Left forelimb (tissue), 1 donor: ENCODE measurements at places on chromosomes 12 and 14.
A peak's percentile ranks its signal among the peaks of the same experiment; 100 is the strongest.

- DNase-seq: no peak
These were observed at the start of gene RNASE1 for GRCh38 chr14:20802341-20803084. Gene RNASE1 (minus strand): TSS chr14:20802844. CDS start chr14:20802068, 776 bp downstream.

DNA sequence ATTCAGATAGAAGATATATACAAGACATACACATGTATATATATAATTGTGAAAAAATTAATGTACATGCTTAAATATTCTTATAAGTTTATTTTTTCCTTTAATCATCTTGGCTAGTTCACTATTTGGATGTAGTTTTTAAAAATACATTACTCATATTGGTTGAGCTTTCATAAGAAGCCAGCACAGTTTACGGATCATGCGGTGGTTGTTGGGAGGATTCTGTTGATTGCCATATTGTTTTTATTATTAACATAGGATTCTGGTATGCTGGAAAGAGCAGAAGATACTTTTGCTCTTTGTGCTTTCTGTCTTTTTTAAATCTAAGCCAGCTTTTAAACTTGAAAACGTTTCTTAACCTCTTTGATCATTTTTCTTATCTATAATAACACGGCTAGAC, 163.4 kb downstream of the OTOGL start:
- DNase-seq: no peak

DNA sequence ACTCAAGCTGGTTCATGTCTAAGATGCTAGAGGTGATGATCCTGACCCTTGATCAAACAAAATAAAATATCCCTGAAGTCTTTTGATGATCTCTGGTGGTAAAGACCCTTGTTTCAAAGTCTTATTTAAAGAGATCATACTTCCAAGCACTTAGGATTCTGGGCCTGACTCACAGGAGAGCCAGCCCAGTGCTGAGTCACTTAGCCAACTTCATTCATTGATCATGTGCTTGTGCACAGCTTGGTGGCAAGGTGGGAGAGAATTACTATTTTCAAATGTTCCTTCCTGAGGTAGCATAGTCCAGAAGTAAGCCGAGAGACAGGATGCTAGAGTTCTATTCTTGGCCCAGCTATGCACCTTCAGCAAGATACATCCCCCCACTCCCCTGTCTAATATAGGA, 40.6 kb downstream of the SCN8A start:
- DNase-seq: no peak

DNA sequence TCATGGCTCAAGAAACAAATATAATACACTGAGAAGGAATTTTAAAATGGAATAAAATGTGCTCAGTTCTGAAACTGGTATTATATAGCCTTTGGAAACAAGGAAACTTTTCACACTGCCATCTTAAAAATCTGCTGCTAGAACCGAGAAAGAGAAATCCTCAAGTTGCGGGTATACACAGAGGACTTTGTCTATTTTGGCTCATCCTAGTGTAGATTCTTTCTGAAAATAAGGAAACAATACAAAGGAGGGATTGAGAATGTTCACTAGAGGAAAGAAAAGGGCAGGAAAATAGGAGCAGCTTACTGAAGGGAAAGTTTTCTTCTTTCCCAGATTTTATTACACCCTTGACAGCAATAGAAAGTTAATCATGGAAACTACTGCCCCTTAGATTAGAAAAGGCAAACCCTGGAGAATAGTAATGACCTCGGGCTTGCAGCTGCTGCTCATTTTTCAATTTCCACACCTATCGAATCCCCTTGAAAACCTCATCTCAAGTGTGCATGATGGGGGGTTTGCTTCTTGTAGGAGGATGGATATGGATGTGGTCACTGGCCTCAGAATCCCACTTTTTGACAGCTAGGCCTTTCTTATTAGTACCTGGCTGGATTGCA, 104.6 kb downstream of the DAAM1 start:
- no peak for DNase-seq

DNA sequence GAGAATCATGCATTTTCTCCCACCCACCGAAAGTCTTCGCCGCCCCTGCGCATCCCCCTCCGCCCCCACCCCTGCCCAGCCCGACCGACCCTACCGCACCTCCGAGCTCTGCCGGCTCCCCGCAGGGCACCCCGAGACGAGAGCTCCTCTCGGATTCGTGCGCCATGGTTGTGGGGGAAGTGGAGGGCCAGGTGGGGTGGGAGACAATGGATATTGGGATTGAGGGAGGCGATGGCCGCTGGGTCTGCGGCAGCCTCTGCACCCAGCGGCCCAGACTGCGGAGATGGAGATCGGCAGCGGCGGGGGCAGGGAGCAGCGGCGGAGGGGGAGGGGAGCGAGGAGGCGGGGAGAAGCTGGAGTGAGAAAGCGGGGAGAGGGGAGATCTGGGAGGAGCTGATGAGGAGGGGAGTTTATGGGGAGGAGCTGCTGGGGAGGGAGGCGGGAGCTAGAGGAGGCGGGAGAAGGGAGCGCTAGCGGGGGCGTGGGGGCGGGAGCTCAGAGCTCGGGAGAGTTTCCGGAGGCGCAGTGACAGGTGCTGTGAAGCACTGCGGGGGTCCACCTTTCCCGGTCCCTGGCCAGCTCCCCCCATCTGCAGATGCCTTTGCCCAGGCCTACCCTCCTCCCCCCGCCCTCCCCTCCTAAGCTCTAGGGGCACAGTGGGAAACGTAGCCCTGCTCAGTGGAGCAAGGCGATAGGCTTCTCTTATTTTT, at the start of gene SALL2:
Gene SALL2, minus strand, starts transcription at position 385 of the 710 bp plus-strand sequence. Its CDS starts 219 bp downstream, at position 166.
- DNase-seq: peak; percentile 87

GRCh38 chr14:33956640-33957039, 5.8 kb upstream of the EGLN3 start:
- DNase-seq: no peak

DNA sequence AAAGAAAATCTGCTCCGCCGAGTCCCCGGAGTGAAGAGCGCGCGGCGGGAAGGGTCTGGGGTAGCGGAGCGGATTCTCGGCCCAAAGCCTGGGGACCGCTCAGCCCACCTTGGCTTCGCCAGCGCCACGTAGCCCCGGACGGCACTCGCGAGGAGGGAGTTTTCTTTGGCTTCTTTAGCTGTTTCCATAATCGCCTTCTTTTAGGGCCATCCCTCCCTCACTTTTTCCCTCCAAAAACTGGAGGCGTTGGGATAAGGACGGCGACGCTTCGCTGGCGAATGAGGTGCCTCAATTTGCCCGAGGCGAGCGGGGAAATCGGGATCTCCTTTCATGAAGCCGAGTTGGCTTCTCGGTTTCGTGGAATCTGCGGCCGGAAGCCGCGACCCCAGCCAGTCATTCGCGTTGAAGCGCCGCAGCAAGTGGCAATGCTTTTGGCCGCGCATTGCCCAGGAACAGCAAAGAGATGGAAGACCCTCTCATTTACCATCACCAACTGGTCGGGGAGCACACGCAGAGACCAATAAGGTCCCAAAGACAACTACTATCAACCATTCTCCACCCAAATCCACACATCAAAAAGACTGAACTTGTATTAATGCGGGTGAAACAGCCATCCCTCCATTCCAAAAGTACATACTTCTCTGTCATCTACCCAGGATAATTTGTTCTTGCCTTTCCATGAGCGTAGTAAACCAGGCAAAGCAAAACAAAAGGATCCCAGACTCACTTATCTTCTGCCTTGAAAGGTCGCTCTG, 8.4 kb upstream of the SIX1 start:
- no peak for DNase-seq

GRCh38 chr14:54920052-54920451, 17.4 kb upstream of the GCH1 start:
- DNase-seq: no peak

DNA sequence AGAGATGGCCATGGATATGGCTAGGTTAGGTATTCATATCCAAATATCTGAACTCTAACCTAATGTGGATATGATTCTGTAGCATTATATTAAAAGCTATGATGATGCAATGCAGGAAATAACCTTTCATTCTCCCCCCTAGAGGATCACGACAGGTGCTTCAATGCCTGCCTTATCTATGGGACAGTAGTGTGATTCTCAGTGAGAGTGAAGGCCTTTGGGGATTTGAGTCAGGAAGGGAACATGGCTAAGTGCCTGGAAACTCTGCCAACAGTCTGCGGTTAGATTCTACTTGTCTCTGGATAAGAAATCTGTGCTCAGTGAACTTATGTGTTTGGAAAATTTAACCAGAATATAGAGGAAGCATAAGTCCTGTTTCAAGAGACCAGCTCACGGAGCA, 81.8 kb downstream of the SLC38A1 start:
- no peak for DNase-seq

DNA sequence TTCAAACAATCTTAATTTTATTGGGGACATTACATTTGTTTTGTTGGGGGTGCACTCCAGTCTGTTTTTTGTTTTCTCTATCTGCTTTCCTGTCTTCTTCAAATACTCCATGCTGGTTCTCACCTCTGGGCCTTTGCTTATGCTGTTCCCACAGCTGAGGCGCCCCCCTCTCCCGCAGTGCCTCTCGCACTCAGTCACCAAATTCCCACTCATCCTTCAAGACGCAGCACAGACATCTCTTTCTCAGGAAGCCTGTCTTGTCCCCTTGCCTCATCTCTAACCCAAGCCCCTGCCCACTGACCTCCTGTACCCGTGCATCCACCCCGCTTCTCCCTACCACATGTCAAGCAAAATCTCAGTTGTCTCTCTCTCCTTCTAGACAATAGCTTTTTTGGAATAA, 43.7 kb upstream of the PRMT8 start:
- peak; percentile 15 for DNase-seq

GRCh38 chr12:66899588-66899987, 220.7 kb upstream of the GRIP1 start:
- no peak for DNase-seq

GRCh38 chr12:110134691-110135411, 10.7 kb downstream of the IFT81 start:
- no peak for DNase-seq

GRCh38 chr12:113868365-113868764, 97.8 kb downstream of the RBM19 start:
- no peak for DNase-seq

DNA sequence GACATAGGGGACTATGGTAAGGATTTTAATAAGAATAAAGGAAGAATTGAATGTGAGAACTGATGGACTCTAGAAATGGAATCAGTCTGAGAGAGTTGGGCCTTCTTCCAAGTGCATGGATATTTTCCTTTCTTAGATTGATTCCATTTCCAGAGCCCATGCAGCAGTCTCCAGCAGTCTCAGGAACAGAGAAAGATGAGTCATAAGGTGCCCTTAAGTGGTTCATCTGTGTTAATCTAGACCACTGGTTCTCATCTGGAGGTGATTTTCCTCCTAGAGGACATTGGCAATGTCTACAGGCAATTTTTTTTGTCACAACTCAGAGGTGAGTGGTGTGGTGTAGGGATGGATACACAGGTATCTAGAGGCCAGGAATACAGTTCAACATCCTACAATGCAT, 25.9 kb downstream of the TRIM9 start:
- DNase-seq: no peak

- peak; percentile 78 for DNase-seq
These were observed 620 bp downstream of the YBX3 start for GRCh38 chr12:10722502-10722904.

DNA sequence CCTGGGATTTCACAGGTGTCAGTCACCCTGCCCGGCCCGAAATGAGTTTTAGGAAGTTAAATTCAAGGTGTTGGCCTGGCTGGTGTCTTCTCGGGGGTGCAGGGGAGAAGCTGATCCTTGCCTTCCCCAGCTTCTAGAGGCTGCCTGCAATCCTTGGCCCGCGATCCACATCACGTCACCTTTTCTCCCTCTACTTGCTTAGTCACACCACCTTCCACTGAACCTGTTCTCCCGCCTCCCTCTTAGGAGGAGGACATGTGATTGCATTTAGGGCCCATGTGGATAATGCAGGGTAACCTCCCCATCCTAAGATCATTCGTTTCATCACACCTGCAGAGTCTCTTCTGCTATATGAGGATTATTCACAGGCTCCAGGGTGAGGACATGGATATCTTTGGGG, 25.4 kb upstream of the ATXN2 start:
- DNase-seq: no peak

GRCh38 chr14:87894920-87895319, 98.1 kb downstream of the GALC start:
- DNase-seq: no peak

DNA sequence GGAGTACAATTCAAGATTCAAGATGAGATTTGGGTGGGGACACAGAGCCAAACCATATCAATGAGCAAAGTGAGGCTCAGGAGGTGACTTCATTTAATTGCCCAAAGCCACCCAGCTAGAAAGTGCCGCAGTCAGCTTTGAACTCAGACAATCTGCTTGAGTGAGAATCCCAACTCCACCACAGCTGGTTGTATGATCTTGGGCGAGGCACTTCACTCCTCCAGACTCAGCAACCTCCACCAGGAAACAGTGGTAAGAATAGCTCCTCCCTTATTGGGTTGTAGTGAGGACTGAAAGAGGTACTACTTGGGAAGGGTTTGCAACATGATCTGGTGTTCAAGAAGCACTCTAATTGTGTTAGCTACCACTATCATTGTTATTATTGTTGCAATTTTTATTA, 129.2 kb upstream of the RFLNA start:
- DNase-seq: no peak

- no peak for DNase-seq
These were observed 6.6 kb downstream of the RAN start for GRCh38 chr12:130878193-130879185.

GRCh38 chr12:556498-556897, 96.8 kb downstream of the B4GALNT3 start:
- no peak for DNase-seq

- no peak for DNase-seq
These were observed 137.6 kb downstream of the GRIN2B start for GRCh38 chr12:13843841-13844240.

DNA sequence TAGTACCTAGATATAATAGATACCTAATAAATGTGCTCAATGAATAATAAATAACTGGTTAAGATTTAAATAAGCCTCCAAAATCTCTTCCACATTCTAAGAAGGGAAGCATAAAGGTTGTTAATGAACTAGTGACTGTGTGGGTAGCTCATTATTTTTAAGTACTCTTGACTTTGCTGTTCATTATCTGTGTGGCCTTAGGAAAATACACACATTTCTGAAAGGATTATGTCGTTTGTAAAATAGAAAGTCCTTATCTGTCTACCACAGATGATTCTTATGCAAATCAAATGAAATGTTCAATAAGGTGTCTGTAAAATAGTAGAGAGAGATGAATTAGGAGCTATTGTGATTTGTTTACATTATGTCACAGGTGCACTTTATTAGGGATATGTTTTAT, 119.5 kb downstream of the LRRK2 start:
- no peak for DNase-seq

- DNase-seq: no peak
These were observed 44.1 kb downstream of the WSCD2 start for GRCh38 chr12:108173160-108173559.

- no peak for DNase-seq
These were observed at the start of gene PRKCH for GRCh38 chr14:61321385-61322010. Gene PRKCH (plus strand): TSS chr14:61321579. CDS start chr14:61322102, 523 bp downstream.

GRCh38 chr12:5379749-5380496, 52.0 kb upstream of the NTF3 start:
- DNase-seq: no peak
